ENCODE measurements at places on chromosomes 16 and 17.

- no peak for DNase-seq
Observed at GRCh38 chr16:85798901-85799496, 345 bp downstream of the EMC8 start.

DNA sequence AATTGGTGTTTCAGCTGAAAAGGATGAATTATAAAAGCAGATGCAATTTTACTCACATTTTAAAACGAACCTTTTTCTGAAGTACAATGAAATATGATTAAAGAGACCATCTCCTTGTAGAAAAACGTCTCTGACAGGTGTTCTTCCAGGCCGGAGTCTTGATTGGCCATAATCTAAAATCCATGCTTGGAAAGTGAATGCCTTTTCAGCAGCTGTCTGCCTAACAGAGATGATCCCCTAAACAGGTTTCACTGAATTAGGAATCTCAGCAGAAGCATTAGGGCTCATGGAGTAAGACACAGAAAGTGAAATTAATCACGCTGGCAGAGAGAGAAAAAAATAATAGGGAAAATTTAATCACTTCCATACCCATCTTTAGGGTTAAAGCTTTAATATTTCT lies 39.3 kb upstream of the IRX5 start:
- no peak for DNase-seq

GRCh38 chr17:5804251-5804650 lies 219.9 kb upstream of the NLRP1 start:
- DNase-seq: no peak

DNA sequence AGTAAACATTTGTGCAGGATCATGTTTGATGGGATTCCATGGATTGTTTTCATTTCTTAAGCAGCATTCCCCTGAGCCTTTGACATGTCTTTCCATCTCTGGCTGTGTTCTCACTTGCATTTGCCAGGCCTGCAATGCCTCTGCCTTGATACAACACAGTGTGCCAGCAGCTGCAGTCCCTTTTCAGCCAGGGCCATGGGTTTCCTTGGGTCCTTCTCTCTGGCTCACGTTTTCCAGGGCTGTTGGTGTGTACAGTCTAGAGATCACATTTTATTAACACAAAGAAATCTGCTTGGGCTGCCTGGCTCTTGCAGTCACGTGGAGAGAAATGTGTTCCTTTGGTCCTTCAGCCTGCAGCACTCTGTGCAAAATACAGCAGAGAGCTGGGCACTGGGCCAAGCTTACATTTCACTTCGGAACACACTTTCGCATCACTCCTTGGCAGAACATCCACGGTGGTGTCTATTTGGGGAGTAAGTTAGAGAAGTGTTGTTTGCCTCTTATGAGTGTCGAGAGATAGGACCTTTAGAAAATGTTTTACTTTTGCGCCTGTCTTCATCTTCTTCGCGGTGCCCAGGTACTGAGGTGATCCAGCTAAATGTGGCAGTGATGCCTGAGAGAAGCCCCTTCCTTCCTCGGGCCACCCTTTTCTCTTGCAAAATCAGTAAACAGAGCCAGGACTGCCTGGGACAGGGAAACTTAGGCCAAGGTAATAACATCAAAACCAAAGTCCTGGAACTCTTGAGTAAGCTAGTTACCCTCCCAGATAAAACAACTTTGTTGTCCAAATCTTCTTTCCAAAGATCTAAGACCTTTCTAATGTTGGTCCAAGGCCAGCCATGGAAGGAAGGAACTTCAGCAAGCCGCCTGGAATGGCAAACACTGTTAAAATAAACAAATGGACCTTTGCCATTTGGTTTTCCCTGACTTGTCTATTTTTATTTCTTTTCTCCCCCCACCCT lies 20.9 kb downstream of the HLF start:
- no peak for DNase-seq

- DNase-seq: no peak
Observed at GRCh38 chr17:2958706-2959222, 104.6 kb downstream of the OR1D5 start.

DNA sequence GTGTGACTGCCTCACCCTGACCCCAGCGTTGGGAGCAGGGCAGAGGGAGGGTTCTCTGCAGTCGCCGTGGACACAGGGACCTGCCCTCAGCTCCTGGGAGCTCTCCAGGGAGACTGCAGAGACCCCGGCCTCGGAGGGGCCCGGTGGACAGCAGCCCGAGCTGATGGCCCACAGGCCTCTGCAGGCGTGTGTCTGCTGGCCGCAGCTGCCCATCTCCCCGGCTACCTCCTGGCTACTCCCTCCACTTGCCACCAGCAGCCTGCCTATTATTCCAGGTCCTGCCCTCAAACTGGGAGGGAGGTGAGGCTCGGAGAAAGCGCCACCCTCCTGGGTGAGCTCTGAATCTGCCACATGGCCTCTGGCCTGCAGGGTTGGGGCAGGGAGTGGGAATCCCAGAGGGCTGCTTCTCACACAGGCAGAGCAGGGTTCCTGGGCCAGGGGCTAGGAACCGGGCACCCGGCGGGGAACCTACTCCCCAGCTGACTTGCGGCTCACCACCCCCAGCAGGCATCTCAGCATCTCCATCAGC lies 7.2 kb downstream of the SLC16A5 start:
- DNase-seq: no peak

- DNase-seq: no peak
Observed at GRCh38 chr16:50273888-50274325, 7.6 kb downstream of the ADCY7 start.

GRCh38 chr16:13332713-13333255 lies 431.4 kb downstream of the SHISA9 start:
- DNase-seq: peak; percentile 37

DNA sequence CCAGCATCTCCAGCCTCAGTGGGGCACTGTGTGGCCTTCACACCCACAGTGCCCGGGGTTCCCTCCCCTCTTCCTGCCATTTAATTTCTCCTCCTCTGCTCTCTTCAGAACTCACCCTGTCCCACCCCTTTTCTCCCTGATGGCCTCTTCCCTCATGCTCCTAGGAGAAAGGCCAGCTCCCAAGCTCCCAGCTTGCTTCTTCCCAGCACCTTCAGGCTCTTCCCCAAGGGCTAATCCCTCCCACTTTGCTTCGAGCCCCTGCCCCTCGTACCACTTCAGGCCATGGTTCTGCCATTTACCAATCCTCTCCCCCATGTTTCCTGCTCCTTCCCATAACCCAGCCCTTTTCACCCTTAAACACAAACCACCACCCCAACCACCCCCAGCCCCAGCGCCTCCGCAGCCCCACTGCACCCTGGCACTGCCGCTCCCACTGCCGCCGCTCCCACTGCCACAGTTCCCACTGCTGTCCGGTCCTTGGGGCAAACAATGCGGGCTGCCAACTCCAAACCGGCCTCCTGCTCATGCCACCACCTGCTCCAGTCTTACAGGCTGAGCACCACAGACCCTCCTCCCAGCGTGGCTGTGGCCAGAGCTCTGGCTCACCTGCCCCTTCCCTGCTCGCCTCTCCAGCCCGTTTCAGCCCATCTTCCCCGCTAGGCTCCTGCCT lies 28.6 kb downstream of the ADAM11 start:
- DNase-seq: no peak

GRCh38 chr17:76354317-76354729 lies 607 bp upstream of the PRPSAP1 start:
- DNase-seq: no peak

DNA sequence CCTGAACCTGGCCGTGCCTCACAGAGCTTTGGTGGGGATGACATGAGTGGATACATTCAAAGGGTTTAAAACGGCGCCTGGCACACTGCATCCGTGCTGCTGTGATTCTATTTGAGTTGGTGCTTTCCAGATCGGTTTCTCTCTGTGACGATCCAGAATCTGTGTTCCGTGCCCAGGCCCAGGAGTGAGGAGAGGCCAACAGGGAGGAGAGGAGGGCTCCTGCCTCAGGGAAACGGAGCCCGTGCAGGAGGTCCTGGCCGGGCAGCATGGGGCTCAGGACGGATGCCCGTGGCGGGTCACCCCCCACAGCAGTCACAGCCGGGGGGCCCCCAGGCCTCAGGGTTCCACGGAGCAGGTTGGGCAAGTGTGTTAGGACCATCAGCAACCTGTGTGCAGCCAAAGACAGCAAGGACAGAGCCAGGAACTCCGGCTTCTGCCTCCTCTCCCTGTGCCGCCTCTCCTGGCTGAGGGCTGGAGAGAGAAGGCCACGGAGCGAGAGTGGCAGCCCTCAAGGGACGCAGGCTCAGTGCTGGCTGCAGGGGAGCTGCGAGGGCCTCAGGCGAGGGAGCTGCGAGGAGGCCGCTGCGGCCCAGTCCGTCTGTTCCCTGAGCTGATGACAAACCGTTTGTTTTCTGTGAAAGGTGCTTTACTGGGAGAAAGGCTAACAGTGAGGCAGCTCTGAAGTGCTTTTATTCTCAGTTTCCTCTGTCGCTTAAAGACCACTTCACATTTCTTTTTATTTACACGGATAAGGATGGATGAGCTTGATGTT lies 99.3 kb downstream of the METRNL start:
- no peak for DNase-seq

GRCh38 chr16:71350821-71351557 lies 7.5 kb upstream of the CALB2 start:
- DNase-seq: no peak

DNA sequence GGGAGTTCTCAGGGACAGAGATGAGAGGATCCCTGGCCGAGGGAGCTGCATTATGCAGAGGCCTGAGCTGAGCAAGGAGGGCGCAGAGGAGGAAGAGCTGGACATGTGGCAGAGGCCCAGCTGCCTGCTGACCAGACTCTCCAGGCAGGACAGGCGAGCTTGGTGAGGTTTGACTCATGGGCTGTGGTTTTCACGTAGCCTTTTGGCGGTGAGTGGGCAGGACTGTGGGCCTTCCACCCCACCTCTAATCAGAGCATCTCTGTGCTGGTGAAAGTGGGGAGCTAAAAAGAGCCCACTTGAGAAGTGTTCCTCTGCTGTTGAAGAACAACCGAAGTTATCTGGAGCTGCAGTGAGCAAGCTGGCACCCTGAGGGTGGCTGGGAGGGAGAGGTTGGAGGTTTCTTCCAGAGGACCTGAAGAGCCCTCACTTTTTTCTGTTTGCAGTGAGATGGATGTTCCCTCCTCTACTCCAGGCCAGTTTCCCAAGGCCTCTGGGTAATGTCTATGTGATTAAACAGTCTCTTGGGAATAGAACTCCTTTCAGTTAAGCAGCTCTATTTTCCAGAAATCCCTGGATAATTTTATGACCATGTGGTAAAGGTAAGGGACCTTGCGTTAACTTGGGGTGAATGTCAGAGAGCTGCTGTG lies 11.9 kb downstream of the EPN2 start:
- DNase-seq: no peak

DNA sequence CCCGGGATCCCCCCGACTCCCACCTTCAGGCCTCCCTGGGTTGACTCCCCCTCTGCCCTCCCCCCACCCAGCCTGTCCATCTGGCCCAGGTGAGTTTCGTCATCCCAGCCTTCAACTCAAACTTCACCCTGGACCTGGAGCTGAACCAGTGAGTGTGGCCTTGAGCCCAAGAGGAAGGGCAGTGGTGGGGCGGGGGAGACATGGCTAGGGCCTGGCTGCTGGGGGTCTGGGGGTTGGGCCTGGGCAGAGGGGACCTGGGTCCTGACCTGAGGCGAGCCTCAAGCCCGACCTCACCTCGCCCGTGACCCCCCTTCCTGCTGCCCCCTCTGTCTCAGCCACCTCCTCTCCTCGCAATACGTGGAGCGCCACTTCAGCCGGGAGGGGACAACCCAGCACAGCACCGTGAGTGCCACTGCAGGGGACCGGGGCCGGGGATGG lies 10.9 kb downstream of the ADAM11 start:
- no peak for DNase-seq

DNA sequence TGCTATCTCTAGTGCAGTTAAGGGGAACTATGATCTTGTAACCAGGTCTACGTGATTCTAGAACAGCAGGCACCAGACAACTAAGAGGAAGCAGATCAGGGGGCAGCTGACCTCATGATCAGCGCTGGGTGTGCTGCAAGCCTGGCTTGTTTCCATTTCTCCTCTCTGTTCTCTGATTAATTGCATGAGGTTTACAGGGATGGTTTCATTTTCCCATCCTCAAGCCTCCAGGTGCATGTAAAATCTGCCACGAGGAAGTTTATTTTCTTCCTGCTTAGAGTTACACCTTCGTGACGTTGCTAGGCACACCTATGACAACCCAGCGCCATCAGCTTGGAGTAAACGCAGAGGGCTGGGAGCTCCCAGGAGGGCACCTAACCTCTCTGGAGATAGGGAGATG lies 4.3 kb upstream of the NUPR1 start:
- no peak for DNase-seq

GRCh38 chr17:80224683-80225082 lies 4.5 kb downstream of the SLC26A11 start:
- DNase-seq: no peak

All from NCI-H524 (cell line).